NCI-H2081 (cell line): ENCODE measurements at places on chromosomes 16 and 17.

DNA sequence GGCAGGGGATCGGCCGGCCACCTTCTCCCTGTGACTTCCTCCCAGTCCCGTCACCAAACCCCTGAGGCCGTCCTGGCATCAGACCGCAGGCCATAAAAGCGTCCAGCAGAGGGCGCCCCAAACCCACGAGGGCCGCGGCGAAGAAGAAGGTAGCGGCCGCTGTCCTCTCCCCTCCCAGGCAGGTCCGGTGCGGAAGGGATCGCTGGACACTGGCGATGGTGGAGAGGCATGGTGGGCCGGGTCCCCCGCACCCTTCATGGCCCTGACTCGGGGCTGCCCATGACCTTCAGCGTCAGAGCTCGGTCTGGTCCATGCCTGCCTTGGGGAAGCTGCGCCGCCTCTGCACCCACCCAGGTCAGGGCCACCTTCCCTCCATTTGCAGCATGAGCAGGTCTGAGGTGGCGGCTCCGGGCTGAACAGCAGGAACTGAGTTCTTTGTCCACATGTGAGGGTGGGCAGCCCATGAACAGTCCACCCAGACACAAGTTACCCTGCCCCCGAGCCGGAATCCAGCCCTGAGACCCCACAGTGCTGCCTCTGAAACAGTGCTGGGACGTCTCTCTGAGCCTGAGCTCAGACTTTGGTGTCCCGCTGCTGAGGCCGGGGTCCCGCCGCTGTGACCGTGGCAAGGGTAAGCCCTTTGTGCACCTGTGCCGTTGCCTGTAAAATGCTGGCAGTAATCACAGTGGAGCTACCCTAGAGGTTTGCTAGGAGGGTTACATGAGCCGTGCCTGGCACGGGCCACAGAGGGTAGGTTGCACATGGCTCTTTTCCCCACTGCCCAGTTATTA, 40.8 kb upstream of the CMIP start:
- DNase-seq, result peak; percentile 72

- peak; percentile 12 for DNase-seq
Measured at GRCh38 chr16:69100071-69100691, 5.3 kb upstream of the HAS3 start.

GRCh38 chr16:17013038-17013437, 457.7 kb downstream of the XYLT1 start:
- DNase-seq, result no peak

- no peak for DNase-seq
Measured at GRCh38 chr17:8273884-8274444, 14.5 kb upstream of the RANGRF start.

DNA sequence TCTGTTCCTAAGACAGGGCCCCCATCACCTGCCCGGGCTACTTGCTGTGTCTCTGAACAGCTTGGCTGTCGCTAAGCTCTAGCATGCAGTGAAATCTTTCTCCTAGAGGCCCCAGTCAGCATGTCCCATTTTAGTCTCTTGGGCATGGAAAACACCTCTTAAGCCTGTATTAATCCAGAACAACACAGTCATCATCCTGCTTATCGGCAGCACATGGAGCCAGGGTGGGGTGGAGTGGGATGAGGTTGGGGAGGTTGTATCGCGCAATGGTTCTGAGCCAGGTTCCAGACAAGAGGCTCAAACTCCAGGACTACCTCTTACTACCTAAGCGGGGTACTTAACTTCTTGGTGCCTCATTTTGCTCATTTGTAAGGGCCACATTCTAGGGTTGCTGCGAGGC, 7.8 kb downstream of the ST6GALNAC2 start:
- DNase-seq, result no peak

DNA sequence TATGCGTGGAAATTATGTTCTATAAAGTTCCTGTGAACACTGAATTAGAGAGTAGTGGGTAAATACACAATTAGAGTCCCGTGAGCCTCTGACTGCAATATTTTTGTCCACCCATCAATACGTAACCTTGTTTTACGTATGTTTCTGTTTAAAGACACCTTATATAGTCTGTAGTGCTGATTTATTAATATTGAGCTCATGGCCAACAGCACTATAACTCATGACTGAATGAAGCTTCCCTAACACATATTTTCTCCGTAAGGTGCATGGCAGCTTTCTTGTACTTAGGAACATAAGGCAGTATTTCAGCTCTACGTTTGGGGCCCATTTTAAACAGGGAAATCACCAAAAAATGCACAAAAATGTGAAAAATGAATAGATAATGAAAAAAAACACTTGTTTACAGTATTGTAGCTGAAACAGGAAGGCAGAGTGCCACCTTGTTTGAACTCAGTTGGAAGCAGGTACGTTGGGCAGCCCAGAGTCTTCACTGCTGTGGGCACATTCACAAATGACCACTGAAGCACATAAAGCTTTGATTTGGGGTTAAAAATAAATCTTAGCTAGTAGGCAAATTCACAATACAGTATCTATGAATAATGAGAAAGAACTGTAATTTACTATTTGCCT, 108.5 kb downstream of the CNTNAP4 start:
- DNase-seq, result no peak

GRCh38 chr16:2160915-2161551, 5.5 kb downstream of the TRAF7 start:
- no peak for DNase-seq

DNA sequence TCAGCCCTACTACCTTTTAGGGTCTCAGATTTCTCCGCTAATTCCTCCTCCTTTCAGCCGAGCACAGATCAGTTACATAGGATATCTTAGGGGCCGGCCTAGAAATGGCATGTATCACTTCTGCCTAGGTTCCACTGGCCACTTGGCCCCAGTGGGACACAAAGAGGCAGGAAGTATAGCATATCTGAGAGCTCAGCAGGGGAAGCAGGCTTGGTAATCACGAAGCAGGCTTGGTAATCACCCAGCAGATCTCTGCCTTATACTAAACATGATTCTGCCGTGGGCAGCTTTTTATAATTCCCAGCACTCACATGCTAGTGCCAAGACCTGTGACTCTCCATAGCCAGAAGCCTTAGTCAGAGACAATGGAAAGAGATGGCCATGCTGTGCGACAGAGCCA, 59.6 kb upstream of the CACNG5 start:
- no peak for DNase-seq
